ENCODE measurements at places on chromosomes 1 and 21.
A peak's percentile ranks its signal among the peaks of the same experiment; 100 is the strongest.

DNA sequence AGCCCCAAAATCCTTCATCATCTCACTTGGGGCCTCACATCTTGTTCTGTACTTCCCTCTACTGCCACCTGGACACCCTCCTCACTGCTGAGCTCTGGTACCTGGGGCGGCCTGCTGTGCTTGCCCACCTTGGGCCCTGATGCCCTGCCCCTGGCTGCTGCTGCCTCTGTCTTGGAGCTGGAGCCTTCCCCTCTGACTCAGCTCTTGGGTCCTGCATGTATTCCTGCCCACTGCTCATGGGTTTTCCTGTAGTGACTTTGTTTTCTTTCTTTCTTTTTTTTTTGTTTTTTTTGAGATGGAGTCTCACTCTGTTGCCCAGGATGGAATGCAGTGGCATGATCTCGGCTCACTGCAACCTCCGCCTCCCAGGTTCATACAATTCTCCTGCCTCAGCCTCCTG, 37.5 kb downstream of the TRAPPC10 start:
- no peak for DNase-seq

- DNase-seq: peak; percentile 84
These were observed 87.9 kb downstream of the SSBP3 start for GRCh38 chr1:54318246-54318814.

- DNase-seq: no peak
These were observed 58.9 kb upstream of the ARTN start for GRCh38 chr1:43874716-43875115.

- DNase-seq: peak; percentile 46
These were observed 93.2 kb downstream of the CTH start for GRCh38 chr1:70504176-70504820.

- DNase-seq: no peak
These were observed 49.6 kb downstream of the RPL5 start for GRCh38 chr1:92881391-92881790.

DNA sequence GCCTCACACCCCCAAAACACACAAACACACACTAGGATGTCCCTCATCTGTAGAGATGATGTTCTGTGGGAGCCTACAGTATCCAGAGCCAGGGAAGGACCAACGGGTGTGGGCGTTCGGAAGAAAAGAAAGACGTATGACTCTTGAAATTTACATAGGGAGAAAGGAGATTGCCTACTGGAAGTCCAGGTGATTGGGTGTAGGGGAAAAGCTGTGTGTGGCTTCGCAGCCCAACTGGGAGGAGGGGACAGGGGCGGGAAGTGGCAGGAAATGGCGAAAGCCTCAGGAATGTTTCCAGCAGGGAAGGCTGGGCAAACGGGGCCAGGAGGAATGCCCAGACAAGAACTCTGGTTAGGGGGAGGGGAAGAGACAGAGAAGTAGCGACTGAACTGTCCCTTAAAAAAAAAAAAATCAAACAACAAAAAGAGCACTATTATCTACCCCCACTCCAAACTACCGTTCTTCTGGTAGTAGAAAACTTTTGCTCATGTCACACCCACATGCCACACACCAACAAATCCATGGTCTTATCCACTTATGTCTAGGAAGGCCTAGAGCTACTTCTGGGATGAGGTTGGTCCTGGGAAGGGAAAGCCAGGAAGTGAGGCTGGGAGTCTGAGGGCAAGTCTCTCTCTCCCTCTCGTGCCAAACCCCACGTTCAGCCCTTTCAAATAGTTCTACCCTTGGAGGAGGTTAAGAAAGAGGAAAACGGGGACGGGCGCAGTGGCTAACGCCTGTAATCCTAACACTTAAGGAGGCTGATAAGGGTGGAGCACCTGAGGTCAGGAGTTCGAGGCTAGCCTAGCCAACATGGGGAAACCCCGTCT, 1.8 kb upstream of the CKS1B start:
- DNase-seq: peak; percentile 64

GRCh38 chr1:147527941-147528936, 13.1 kb upstream of the BCL9 start:
- DNase-seq: no peak

DNA sequence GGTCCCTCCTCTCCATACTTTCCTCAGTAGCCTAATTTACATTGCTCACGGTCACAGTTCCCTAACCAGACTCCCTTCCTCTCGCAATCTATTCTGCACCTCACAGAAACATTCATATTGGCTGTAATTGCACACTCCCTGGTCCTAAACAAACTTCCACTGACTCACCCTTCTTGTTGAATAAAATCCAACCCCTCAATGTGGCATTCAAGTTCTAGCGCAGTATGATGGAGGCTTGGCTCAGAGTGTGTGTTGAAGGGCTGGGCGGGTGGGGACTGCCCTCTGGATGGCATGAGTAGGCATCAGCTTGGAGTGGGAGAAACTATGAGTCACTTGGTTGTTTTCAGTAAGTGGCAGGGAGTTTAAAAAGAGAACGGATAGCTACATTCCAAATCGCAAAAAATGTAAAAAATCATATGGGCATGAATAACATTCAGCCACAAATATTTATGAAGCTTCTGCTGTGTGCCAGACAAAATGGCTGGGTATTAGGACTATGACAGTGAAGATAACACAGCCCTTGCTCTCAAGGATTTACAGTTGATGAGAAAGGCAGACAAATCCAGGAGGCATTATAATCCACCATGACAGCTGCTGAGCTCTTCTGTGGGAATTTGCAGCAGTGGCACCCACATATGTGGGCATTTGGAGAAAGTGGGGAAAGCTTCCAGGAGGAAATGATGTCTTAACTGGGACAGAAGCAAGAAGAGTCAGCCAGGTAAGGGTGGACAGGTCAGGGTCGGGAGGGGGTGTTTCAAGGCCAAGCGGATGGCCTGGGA, 42.2 kb upstream of the LYST start:
- DNase-seq: peak; percentile 35

DNA sequence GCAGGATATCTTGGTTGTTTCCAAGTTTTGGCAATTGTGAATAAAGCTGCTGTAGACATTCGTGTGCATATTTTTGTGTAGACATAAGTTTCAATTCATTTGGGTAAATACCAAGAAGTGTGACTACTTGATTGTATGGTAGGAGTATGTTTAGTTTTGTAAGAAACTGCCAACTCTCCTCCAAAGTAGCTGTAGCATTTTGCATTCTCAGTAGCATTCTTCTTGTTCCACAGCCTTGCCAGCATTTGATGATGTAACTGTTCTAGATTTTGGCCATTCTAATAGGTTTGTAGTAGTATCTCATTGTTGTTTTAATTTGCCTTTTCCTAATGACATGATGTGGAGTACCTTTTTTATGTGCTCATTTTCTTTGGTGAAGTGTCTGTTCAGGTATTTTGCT, 38.6 kb upstream of the PLA2G4A start:
- DNase-seq: no peak

DNA sequence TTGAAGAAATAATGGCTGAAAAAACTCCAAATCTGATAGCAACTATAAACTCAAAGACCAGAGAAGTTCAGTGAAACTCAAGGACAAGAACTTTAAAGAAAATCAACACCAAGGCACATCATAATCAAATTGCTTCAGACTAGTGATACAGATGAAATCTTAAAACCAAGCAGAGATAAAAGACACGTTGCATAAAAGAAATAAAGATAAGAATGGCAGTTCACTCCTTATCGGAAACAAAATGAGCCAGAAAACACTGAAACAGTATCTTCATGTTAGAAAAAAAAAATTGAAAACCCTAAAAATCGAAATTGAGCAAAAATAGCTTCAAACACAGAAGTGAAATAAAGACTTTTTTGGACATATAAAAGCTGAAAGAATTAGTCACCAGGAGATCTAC, 4.6 kb upstream of the RAB4A start:
- DNase-seq: no peak

GRCh38 chr1:2021550-2021949, 2.4 kb downstream of the GABRD start:
- no peak for DNase-seq

DNA sequence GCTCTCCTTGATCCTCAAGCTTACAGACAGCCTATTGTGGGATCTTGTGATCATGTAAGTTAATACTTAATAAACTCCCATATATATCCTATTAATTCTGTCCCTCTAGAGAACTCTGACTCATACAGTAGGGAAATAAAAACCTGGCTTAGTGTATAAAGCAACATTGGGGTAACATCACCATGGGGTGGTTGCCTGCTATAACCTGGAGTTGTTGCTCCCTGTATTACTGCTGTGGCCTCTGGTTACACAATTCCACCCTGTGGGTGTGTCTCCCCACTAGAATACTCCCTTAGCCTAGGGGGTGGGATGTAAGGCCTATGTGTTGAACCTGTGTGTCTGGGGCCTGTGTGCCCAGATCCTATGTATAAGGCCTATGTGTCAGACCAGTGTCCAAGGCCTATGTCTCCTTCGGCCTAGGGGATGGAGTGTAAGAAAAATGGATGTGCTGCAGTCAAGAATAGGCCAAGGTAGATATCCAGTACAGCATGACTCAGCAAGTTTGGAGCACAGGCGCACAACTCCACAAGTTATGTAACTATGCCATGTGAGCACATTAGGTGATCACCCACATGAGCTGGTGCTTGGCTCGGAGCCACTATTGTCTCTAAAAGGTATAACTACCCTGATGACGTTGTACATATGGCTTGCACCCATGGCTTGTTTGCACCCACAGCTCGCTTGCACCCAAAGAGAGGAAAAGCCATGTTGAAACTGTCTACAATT, 96.8 kb upstream of the C1orf21 start:
- DNase-seq: no peak

DNA sequence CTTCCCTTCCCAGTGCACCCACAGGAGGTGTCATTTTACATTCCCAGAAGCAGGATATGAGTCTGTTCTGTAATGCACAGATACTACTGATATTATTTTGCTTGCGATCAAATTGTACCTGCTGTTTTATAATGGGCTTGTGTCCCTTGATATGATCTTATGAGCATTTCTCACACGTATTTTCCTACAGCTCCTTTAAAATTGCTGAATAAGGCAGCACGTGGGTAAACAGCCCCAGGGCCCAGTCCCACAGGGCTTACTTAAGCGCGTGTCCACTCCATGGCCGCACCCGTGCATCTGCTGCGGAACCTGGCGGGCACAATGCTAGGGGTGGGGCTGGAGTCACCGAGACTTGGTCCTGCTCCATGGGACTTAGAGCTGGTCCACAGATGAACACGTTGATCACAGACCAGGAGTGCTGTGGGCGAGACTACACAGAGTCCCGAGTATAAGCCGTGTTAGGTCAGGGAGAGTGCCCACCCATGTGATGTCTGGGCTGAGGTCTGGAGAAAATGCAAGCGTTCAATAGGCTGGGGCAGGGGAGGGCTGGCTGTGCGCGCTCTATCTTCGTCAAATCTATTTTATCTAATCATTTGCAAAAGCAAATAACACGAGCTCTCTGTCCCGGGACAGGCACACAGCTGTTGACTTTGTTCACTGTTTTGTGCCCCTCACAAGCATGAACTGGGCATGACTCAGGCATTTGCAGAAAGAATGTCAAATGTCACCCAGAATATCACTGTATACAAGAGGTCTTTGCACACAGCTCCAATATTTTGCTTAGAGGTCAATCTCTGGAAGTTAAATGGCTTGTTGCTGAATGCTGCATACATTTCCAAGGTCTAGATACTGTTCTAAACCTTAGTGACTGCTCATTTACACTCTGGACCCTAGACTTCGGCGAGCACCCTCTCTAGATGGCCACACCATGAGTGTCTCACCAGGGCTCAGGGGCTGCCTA, 119.3 kb downstream of the CRYAA start:
- DNase-seq: no peak

- no peak for DNase-seq
These were observed 33.5 kb upstream of the LAPTM5 start for GRCh38 chr1:30790850-30791778.

DNA sequence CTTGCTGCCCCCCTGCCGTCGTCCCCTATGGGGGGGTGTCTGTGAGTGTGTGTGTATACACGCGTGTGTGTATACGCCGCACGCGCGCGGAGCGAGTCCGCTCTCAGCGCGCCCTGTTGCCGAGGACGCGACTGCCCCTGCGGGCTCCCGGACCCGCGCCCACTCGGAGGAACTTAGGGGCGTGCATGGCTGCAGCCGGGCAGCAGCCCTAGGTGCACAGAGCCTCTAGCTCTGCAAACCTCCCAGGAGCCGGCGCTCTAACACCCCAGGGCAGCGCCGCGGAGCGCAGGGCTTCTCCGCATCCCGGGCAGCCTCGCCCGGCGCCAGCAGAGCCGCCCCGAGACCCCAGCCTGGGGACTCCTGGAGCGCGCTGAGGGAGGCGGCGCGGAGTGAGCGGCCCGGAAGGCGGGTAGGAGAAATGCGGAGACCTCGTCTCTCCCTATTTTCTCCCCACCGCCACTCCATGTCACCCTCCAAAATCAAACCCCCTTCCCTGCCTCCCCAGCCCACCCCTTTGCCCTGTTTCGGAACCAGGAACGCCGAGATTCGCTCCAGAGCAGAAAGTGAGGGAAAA, 574 bp downstream of the ITPKB start:
- DNase-seq: peak; percentile 20

GRCh38 chr1:54884135-54884586, 2.8 kb downstream of the DHCR24 start:
- DNase-seq: no peak

DNA sequence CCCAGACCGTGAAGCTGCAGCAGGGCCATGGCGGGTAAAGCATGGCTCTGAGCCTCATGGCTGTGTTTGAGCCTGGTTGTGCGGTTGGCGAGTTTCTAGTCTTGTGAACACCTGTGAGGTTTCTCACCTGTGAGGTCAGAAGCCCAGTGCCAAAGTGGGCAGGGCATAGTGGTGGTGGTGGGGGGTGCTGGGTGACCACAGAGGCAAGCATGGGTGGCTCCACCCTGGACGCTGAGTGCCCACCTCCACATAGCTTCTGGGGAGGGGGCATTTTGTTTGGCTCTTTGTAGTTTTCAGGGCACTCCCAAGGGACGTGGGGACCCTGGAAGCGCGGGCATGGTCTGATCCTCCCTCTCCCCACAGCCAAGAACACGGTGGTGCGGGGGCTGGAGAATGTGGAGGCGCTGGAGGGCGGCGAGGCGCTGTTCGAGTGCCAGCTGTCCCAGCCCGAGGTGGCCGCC, 91.1 kb downstream of the TRIM11 start:
- DNase-seq: no peak

DNA sequence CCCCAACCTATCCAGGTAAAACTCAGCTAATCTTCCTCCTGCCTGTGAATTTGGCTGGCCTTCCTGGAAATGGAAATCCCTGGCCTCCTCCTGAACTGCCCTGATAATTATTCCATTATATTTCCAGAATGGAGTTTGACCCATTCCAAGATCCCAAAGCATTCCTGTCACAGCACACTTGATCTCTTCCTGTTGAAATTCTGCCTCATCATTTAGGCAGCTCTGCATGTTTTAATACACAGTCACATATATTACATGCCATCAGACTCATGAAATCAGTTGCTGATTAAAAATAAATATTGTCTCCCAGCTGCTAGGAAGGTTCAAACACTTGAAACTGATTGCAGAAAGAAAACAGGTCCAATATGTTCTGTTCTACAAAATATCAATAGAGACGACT, 148.2 kb upstream of the PALMD start:
- no peak for DNase-seq

DNA sequence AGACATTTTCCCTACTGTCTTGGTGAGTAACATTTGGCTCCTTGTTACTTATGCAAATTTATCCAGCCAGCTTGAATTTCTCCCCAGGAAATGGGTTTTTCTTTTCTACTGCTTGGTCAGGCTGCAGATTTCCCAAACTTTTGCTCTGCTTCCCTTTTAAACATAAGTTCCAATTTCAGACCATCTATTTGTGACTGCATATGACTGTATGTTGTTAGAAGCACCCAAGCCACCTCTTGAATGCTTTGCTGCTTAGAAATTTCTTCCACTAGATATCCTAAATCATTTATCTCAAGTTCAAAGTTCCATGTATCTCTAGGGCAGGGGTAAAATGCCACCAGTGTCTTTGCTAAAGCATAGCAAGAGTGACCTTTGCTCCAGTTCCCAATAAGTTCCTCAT, 32.3 kb upstream of the CITED4 start:
- DNase-seq: no peak
